ENCODE measurements at places on chromosomes 12 and 14.

GRCh38 chr12:75908961-75909605 lies 122.5 kb downstream of the PHLDA1 start:
- DNase-seq, result peak; percentile 37

DNA sequence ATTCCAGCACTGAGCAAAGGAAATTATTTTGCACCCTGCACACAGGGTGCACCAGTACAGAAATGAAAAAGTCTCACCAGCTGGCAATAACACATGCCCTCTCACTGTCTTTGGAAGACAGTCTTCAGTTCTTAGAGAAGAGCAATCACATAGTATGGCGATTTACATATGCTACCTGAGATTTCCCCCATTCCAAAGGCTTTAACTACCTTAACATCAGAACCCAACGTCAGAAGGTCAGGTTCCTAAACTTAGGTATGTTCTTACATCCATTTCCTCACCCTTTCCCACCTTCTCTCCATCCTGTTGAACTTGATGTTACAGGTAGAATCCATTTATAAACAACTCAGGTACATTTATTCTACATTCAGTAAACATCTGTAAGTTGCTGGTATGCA lies 167.8 kb downstream of the PAWR start:
- DNase-seq, result no peak

GRCh38 chr12:48956279-48957140 lies 777 bp downstream of the ARF3 start:
- peak; percentile 89 for DNase-seq

DNA sequence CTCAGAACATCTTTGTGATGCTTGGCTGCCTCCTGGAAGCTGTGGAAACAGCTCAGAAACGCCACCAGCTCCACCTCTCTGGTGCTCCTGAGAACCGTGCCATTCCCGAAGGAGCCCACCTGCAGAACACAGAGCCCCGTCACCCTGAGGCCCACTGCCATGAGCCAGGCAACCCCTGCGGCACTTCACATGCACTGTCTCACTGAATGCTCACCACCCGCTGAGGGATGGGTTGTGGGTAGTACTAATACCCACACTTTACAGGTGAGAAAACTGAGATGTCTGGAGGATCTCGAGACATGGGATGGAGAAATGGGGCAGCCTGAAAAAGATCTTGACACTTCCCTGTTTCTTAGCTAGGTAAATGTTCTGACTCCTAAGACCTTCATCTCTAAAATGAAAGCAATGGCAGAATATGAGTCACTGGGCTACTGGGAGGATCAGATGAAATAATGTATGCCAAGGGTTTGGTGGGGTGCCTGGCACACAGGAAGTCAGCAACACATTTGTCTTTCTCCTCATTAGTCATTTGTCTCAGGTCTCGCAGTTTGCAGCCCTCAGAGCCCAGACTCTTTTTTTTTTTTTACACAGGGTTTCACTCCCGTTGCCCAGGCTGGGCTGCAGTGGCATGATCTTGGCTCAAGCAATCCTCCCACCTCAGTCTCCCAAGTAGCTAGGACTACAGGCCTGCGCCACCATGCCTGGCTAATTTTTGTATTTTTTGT lies 5.3 kb downstream of the OASL start:
- DNase-seq, result peak; percentile 62

DNA sequence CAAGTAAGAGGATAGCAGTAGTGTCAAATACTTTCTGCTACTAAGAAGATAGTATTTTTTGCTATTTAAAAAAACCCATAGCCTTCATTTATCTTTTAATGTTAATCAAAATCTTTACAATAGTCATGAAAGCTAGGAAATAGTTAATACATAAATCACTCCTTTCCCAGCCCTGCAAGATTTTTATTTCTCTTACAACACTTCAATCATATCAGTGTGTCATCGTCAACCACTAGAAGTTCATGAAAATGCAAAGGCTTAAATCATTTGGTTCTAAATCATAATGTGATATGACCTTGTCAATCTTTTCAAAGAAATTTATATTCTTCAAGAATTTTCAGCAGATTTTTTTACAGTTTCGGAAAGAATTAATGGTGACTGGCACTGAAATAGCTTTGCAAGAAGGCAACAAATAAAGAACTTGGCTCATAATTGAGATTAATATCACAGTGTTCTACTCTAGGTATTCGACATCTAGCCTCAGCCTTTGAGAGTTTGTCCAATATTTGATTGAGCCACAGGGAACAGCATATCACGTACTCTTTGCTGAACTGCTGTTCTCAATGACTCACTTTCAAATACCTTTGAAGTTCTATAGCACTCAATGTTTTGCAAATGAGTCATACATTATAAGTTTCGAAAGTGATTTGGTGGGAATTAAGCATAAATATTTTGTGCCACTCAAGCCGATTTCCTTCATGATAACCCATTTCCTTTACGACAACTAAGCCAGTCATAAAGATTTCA lies 384.0 kb upstream of the FOXG1 start:
- DNase-seq, result peak; percentile 47

GRCh38 chr12:42070036-42070435 lies 74.6 kb downstream of the GXYLT1 start:
- DNase-seq, result no peak

- DNase-seq, result no peak
Observed at GRCh38 chr14:90204516-90204915, 51.8 kb upstream of the PSMC1 start.

- DNase-seq, result no peak
Observed at GRCh38 chr14:71856199-71856919, 75.9 kb upstream of the RGS6 start.

- DNase-seq, result no peak
Observed at GRCh38 chr12:52019113-52019770, 12.5 kb downstream of the TAMALIN start.

DNA sequence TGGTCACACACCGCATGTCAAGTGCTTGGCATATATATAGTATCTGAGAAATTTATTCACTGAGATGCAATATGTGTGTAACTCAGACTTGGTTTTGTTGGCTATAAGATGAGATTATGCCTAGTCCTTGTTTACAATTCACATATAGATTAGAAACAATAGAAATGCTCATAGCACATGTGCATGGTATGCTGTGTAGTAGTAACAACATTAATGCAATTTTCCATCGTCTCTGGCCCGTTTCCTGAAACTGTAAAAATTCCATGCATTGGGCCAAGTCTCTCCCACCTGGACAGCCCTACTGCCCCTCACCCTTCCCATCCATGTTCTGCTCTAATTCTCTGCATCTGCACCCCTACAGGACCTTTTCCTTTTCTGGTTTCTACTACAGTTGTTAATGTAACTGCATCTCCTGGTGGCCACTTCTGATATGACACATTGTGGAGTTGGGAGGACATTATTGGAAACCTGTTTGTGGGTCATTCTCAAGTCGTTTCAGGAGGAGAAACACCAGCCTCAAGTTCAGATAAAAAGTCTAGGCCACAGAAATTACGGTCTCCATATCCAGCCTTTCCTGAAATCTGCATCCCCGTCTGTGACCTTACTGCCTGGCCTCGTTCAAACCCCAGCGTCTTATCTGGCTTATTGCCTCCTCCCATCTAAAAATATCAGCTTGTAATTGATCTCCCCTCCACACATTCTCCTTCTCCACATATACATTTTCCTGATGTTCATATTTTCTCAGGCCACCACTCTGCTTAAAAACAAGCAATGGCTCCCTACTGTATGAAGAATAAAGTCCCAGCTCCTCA lies 37.5 kb downstream of the EMP1 start:
- DNase-seq, result peak; percentile 54

- DNase-seq, result no peak
Observed at GRCh38 chr12:131114271-131114670, 160.6 kb downstream of the ADGRD1 start.

GRCh38 chr12:113403435-113404415 lies at the start of gene SDS:
Gene SDS (minus strand): TSS chr12:113403887. CDS start chr12:113399708, 4,179 bp downstream.
- no peak for DNase-seq

DNA sequence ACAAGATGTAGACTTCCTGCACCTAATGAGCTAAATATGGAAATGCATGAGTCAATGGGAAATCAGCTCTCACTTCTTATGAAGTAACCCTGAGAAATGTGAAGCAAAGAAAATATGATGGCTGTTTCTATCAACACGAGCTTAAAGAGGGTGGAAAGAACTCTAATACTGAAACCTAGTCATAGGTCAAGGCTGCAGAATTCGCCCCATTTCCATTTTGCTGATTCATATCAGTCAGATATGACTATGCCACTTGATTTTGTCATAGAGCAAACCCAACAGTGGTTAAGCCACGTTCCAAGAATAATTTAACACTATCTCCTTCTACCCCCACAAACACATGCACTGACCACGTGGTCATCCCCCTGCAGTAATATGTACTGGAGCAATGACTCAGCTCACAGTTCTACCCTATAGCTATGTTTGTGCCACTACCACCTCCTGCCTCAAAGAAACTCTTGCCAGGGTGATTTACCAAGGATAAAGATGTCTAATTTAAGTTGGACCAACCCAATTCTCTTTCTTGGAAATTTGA lies 157.5 kb downstream of the TMTC3 start:
- DNase-seq, result peak; percentile 27

GRCh38 chr12:122871851-122872780 lies 23.8 kb downstream of the VPS37B start:
- DNase-seq, result no peak

DNA sequence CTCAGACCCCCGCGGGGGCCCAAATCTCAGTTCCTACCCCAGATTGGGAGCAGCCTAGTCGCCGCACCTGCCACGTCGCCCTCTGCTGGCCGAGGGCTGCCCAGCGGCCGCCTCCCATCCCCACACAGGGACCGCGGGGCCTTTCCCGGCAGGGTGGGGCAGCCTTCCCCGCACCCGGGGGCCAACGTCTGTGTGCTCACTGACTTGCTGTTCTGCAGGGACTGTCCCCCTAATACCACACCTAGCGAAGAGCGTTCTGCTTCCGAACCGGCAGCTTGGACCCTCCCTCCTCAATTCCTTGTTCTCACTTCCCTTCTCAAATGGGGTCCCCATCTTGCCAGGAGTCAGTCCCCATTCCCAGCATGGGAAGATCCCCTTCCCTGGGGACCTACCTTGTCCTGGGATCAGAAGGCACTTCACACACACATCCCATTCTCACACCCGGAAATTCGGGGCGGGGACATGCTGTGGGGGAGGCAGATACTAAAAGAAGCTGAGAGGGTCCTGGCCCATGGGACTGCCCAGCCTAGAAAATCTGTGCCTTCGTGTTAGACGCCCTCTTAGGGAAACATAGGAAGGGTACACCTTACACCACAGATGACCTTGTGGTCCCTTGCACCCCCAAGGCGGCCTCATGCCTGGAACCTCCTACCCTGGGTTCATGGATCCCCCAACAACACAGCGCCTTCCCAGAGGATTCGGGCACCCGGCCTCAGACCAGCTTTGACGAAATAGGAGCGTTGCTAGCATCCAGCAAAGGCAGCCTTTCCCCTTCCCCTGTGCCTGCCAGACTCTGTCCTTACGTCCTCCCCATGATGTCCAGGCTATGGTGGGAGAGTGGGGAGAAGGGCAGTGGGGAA lies 16.4 kb downstream of the ACVRL1 start:
- DNase-seq, result peak; percentile 46

DNA sequence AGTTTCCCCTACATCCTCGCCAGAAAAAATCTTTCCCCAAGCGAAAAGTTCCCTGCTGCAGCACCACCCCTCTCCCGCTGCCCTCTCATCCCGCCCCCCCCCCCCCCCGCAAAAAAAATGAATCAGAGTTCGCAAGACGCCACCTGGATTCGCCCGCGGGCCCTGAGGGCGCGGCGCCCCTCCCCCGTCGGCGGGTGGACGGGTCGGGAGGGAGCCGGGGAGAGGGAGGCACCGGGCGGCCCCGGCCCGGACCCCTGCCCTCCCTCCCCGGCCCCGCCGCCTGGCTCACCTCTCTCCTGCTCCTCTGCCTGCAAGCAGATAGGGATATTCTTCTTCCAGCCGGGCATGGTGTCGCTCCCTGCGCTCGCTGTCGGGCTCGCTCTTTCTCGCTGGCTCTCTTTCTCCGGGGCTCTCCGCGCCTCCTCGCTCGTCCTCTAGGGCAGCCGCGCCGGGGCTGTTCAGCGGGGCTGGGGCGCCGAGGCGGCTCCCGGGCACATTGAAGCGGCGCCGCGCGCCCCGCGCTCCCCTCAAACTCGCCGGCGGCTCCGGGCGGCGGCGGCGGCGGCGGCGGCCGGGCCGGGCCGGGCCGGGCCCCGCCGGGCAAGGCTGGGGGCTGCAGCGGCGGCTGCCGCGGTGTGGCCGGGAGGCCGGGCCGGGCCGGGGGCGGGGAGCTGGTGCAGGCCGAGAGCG lies 200.3 kb upstream of the CAND1 start:
- DNase-seq, result peak; percentile 48

GRCh38 chr12:25364529-25365339 lies 114.0 kb upstream of the KRAS start:
- DNase-seq, result no peak

DNA sequence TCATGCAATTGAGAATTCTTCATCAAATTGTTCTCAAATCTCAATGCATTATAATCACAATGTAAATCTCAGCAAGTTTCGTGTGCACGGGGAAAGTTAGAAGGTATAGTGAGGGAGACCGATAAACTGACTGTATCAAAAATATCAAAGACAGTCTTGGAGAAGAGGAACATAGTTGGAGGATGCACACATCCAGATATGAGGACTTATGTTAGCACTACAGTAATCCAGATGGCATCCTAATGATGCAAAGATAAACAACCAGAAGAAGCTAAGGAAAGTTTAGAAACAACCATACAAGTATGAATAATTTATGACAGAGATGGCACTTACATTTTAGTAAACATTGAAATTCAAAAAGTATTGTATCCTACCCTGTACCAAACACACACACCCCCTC lies 760.1 kb downstream of the RPS29 start:
- no peak for DNase-seq

DNA sequence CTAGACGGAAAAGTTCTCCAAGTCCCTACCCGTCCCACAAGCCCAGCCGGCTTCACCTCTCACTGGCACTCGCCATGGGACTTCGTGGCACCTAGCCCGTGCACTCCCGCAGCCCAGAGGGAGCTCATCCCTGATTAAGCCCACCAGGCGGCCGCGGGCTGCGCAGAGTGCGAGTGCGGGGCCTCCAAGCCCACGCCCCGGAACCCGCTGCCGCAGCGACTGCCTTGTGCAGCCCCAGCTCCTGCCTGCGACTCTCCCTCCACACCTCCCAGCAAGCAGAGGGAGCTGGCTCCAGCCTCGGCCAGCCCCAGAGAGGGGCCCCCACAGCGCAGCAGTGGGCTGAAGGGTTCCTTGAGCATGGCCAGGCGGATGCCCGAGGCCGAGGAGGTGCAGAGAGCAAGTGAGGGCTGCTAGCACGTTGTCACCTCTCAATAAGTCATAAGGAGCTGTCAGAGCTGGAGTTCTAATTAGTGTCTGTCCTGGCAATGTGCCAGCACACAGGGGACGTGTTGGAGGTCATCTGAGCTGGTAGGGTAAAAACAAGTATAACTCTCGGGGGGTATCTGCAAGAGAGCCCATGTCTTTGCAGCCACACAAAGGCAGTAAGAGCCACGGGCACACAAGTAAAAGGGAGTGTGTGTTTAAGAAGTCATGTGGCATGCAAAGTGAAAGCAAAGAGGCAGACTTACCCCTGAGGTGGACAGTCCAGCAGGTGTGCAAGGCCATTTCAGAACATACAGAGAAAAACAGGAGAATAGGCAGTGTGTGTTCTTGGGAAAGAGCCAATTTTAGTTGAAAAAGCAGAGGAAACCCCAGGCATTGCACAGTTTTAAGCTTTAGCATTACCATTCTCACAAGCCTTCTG lies 27.1 kb upstream of the TMTC2 start:
- DNase-seq, result no peak
